ENCODE measurements at places on chromosomes 16 and 17.
A peak's percentile ranks its signal among the peaks of the same experiment; 100 is the strongest.

GRCh38 chr17:6328279-6328678, 106.6 kb downstream of the AIPL1 start:
- H3K27ac ChIP-seq, result peak overlapping the region; percentile 59
- H3K4me3 ChIP-seq, result no peak overlapping the region
- H3K27me3 ChIP-seq, result no peaks in the 10 kb centered on the region
- no peaks in the 10 kb centered on the region for H3K36me3 ChIP-seq

DNA sequence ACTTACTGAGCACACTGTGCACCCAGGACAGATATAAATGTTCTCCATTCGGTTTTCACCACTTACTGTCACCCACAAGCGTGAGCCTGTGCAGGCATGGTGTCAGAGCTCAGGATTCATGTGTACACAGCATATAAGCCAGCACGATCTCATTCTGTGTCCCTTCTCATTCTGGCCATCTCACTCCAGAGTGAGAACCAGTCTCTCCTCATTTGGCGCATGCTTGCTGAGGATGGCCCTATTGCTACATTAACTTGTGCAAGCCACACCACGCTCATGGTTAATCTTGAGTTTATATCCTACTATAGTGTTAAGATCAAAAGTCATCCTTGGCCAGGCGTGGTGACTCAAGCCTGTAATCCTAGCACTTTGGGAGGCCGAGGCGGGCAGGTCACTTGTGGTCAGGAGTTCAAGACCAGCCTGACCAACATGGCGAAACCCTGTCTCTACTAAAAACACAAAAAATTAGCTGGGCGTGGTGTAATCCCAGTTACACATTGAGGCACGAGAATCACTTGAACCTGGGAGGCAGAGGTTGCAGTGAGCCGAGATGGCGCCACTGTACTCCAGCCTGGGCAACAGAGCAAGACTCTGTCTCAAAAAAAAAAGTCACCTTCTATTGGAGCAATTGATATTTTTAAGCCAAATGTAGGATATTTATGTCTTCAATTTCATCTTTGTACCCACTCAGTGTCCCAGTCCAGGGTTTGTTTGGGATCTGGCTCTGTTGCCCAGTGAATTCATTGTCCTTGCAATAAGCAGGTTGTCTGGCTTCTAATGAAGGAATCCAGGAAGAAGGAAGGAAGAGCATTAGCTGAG, 20.9 kb downstream of the SOCS1 start:
- H3K27ac ChIP-seq, result no peak overlapping the region
- no peak overlapping the region for H3K4me3 ChIP-seq
- DNase-seq, result no peak
- H3K36me3 ChIP-seq, result no peaks in the 10 kb centered on the region
- peaks cover 7% of the 10 kb centered on the region for H3K4me1 ChIP-seq
- no peaks in the 10 kb centered on the region for H3K27me3 ChIP-seq

GRCh38 chr17:20852990-20853370, 189.8 kb downstream of the USP22 start:
- peaks cover 23% of the 10 kb centered on the region for H3K27me3 ChIP-seq
- H3K4me3 ChIP-seq, result no peak overlapping the region
- DNase-seq, result no peak
- no peaks in the 10 kb centered on the region for H3K36me3 ChIP-seq
- no peak overlapping the region for H3K27ac ChIP-seq
- peaks cover 4% of the 10 kb centered on the region for H3K4me1 ChIP-seq

- no peak overlapping the region for H3K27ac ChIP-seq
- H3K4me3 ChIP-seq, result no peak overlapping the region
- peaks cover 14% of the 10 kb centered on the region for H3K4me1 ChIP-seq
- no peak for DNase-seq
- peaks cover 78% of the 10 kb centered on the region for H3K36me3 ChIP-seq
Measured at GRCh38 chr16:75231570-75231969, 12.8 kb downstream of the CTRB1 start.

DNA sequence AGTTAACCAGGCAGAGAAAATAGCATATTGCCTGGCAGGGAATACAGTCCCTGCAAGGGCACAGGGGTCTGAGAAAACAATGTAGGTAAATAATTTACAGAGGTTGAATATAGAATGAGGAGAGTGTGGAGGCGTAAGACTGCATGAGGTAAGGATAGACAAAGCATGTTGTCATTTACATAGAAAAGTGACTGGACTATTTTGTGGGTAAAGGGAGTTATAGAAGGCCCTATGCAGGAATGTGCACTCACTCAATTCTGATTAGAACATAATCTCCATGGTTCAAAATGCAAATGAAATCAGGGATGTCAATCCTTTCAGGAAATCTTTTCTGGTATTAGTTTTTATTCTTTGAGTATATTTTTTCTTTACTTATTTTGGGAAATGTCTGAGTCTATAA, 285.7 kb upstream of the SALL1 start:
- no peak overlapping the region for H3K4me3 ChIP-seq
- no peaks in the 10 kb centered on the region for H3K36me3 ChIP-seq
- DNase-seq, result no peak
- H3K27ac ChIP-seq, result no peak overlapping the region
- peaks cover 11% of the 10 kb centered on the region for H3K27me3 ChIP-seq

DNA sequence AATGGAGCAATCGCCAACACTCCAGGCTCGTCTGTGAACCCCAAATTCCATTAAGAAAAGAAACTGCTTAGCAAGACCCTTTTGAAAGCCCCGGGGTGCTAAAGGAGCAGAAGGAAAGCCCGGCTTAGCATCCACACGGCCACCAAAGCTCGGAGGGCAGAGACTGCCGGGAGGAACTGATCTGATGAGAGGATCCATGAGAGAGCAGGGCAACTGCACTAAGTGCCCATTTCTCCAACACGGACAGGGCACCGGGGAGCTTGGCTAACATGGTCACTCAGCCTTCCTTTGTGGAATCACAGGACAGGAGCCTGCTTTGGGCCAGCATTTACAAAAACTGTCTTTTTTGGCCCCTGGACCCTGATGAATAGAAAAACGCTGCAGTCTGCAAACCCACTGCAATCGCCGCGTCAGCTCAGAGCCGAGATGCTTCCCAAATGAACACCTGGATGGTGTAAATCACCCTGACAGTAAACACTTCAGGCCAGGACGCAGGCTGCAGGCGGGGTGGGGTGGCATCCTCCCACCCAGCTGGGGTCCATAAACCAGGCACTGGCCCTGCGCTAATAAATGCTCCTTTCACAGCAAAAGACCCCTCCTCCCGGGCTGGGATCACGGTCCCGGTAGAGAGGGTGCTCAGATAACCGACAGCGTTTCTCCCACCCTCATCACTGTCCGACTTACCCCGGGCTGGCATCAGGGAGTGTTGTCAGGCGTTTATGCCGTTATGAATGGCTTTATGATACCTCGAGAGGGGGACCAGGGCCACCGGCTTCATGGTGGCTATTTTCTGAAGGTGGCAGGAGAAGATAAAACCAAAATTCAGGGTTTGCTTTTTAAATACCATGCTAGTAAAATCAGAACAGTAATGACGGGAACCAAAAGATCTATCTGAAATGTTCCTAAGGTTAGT, 299.5 kb downstream of the IRF8 start:
- DNase-seq, result no peak
- H3K27me3 ChIP-seq, result peaks cover 87% of the 10 kb centered on the region
- H3K4me3 ChIP-seq, result no peak overlapping the region
- H3K4me1 ChIP-seq, result no peaks in the 10 kb centered on the region
- H3K36me3 ChIP-seq, result no peaks in the 10 kb centered on the region
- no peak overlapping the region for H3K27ac ChIP-seq

DNA sequence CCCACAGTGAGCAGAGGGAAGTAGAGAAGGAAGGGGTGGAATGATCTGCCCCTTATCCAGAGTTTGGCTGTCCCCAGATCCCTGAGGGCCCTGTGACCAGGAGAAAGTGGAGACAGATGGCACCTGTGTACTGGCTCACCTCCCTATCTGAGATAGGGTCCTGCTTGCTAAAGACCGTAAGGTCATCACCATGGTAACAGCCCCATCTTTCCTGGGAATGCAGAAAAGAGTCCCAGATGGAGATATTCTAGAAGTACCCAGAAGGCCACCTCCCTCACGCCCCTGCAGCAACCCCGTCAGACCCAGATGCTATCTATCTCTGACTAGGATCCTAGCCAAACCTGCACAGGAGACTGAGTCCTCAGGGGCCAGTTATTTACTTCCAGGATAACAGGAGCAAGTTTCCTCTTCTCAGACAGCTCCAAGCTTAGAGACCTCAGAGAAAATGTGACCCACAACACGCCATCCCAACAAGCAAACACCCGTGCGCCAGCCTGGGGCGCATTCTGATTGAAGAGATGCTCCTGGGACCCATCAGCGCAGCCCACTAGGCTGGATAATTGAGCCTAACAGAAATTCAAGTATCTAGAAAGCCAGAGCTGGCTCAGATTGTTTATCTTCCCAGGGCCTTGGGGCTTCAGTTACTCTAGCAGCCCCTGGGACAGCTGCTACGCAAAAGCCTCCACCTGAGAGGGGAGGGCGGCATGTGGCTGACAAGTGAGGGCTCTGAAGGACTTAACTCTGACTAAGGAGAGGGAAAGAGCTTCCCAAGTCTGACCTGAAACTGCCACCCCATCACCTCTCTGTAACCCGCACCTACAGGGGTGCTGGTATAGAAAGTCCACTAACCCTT, 1.9 kb downstream of the ORMDL3 start:
- no peak overlapping the region for H3K27ac ChIP-seq
- H3K36me3 ChIP-seq, result peaks cover 41% of the 10 kb centered on the region
- H3K4me1 ChIP-seq, result peaks cover 34% of the 10 kb centered on the region
- no peak for DNase-seq
- H3K4me3 ChIP-seq, result no peak overlapping the region
- no peaks in the 10 kb centered on the region for H3K27me3 ChIP-seq

DNA sequence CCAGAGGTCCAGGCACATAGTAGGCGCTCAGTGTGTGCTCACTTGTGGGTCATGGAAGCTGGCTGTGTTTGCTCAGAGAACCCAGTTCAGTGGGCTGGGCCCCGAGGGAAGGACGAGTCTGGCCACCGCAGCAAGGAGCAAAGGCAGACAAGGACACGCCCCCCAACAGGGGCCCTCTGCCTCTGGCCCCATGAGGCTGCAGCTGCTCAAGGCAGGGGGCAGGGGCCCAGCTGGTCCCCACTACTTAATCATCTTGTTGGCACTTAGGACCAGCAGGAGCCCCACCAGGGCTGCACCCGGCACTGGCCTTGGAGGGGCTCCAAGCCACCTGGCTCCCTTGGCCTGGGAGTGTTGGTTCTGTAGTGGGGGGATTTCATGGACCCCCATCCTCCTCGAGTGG, 16.1 kb downstream of the KCNJ12 start:
- H3K4me1 ChIP-seq, result peaks cover 40% of the 10 kb centered on the region
- H3K27me3 ChIP-seq, result no peaks in the 10 kb centered on the region
- DNase-seq, result peak; percentile 33

DNA sequence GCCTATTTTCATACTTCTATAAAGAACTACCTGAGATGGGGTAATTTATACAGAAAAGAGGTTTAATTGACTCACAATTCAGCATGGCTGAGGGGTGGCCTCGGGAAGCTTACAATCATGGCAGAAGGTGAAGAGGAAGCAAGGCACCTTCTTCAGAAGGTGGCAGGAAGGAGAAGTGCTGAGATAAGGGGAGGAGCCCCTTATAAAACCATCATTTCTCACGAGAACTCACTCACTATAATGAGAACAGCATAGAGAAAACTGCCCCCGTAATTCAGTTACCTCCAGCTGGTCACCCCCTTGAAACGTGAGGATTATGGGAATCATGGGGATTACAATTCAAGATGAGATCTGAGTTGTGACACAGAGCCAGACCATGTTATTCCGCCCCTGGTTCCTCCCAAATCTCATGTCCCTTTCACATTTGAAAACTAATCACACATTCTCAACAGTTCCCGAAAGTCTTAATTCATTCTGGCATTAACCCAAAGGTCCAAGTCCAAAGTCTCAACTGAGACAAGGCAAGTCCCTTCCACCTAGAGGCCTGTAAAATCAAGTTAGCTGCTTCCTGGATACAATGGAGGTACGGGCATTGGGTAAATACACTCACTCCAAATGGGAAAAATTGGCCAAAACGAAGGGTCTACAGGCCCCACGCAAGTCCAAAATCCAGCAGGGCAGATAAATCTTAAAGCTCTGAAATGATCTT, 237.7 kb downstream of the CDH13 start:
- no peaks in the 10 kb centered on the region for H3K4me1 ChIP-seq
- no peak overlapping the region for H3K27ac ChIP-seq
- no peak overlapping the region for H3K4me3 ChIP-seq

GRCh38 chr16:66548068-66548467, 1.9 kb downstream of the TK2 start:
- peak overlapping the region; percentile 24 for H3K27ac ChIP-seq
- no peak for DNase-seq
- no peaks in the 10 kb centered on the region for H3K27me3 ChIP-seq
- H3K4me1 ChIP-seq, result peaks cover 28% of the 10 kb centered on the region
- H3K4me3 ChIP-seq, result no peak overlapping the region
- H3K36me3 ChIP-seq, result peaks cover 30% of the 10 kb centered on the region

- peaks cover 49% of the 10 kb centered on the region for H3K4me1 ChIP-seq
- no peaks in the 10 kb centered on the region for H3K27me3 ChIP-seq
- no peak for DNase-seq
- H3K27ac ChIP-seq, result no peak overlapping the region
- H3K4me3 ChIP-seq, result no peak overlapping the region
Measured at GRCh38 chr17:50922107-50922506, 56.0 kb upstream of the TOB1 start.

- H3K27ac ChIP-seq, result no peak overlapping the region
- H3K36me3 ChIP-seq, result no peaks in the 10 kb centered on the region
- no peak for DNase-seq
Measured at GRCh38 chr17:12320286-12320685, 299.6 kb downstream of the MAP2K4 start.

DNA sequence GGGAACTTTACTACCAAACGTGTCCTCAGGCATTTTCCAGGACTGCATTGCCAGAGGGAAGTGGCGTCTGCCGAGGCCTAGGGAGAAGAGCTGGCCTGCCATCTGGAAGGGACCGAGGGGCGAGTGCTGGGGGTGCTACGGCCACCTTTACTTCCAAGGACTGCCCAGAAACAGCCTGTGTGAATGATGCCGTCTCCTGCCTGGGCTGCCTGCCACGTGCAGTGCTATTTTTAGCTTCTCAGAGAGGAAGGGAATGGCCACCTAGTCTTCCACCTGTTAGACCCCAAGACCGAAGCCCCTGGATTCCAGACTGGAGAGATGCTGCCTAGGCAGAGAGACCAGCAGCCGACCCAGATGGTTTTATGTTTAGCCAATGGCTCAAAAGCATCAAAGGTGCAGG, 57.2 kb downstream of the VAC14 start:
- H3K4me3 ChIP-seq, result no peak overlapping the region
- DNase-seq, result no peak
- H3K36me3 ChIP-seq, result peaks cover 35% of the 10 kb centered on the region

DNA sequence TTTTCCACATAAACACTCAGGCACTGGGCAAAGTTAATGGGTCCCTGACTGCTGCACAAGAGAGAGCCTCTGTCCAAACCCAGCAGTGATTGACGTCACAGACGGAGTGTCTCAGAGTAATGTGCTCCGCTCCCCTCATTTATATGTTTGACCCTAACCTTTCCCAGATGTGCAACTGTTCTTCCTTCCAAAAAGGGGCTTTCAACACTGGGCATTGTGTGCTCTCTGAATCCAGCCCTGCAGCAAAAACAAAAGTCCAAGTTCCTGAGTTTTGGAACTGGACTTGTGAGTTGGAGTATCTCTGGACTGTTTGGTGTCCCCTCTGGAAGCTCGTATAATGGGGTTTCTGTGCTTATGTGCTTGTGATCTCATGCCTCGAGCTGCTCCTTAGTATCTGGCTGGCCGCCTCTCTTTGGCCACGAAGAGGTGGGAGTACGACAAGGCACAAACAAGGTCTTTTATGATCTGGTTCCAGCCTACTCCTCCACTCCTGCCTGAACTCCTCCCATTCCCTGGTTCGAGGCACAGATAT, 76.4 kb upstream of the SMIM36 start:
- no peaks in the 10 kb centered on the region for H3K36me3 ChIP-seq
- H3K4me3 ChIP-seq, result no peak overlapping the region
- H3K4me1 ChIP-seq, result peaks cover 3% of the 10 kb centered on the region
- no peaks in the 10 kb centered on the region for H3K27me3 ChIP-seq
- peak; percentile 91 for DNase-seq
- H3K27ac ChIP-seq, result peak overlapping the region; percentile 15
